ENCODE measurements at places on chromosomes 12 and 14.
A peak's percentile ranks its signal among the peaks of the same experiment; 100 is the strongest.

- no peak overlapping the region for H3K27ac ChIP-seq
- H3K4me1 ChIP-seq: no peaks in the 10 kb centered on the region
- no peak overlapping the region for H3K4me3 ChIP-seq
- no peak for DNase-seq
- no peaks in the 10 kb centered on the region for H3K27me3 ChIP-seq
Measured at GRCh38 chr12:45666396-45666795, 63.1 kb upstream of the ARID2 start.

DNA sequence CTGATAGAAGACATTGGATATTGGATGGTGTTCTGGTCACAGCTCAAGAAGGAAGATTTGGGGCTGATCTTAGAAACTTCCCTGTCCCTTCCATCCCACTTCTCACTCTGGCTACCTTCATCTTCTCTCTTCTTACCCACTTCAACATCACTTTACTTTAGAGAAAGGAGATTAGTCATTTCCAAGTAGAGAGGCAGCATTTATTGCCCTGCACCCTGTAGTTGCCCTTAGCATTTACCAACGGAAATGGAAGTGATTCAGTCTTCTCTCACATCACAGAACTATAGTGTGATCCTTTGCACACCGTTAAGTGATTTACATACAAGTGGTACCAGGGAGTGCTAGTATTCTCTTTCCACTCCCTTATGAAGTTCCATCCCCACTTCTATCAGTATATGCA, 52.4 kb downstream of the PHLDA1 start:
- DNase-seq: no peak
- H3K36me3 ChIP-seq: no peaks in the 10 kb centered on the region
- peaks cover 23% of the 10 kb centered on the region for H3K4me1 ChIP-seq
- H3K27ac ChIP-seq: peak overlapping the region; percentile 88

- H3K4me3 ChIP-seq: no peak overlapping the region
- DNase-seq: no peak
- peaks cover 7% of the 10 kb centered on the region for H3K4me1 ChIP-seq
- H3K27ac ChIP-seq: no peak overlapping the region
- H3K36me3 ChIP-seq: no peaks in the 10 kb centered on the region
- no peaks in the 10 kb centered on the region for H3K27me3 ChIP-seq
Measured at GRCh38 chr14:53368711-53369201, 215.6 kb upstream of the DDHD1 start.

DNA sequence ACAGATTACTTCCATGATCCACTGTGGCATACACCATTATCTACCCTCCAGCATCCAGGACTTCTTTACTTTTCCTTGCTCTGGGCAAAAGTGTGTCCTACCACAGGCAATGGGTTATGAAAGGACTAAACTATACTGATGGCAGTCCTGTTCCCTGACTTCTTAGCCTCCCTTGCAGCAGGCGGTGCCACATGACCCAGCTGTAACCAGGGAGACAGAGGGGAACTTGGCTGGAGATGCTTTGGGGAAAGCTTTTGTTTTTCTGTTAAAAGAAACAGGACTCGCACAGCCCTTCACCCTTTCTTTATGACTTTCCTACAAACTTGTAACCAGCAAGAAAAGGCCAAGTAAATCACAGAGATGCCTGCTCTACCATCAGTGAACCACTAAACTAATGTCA, 394.4 kb downstream of the PCNX1 start:
- H3K36me3 ChIP-seq: no peaks in the 10 kb centered on the region
- no peak overlapping the region for H3K27ac ChIP-seq

DNA sequence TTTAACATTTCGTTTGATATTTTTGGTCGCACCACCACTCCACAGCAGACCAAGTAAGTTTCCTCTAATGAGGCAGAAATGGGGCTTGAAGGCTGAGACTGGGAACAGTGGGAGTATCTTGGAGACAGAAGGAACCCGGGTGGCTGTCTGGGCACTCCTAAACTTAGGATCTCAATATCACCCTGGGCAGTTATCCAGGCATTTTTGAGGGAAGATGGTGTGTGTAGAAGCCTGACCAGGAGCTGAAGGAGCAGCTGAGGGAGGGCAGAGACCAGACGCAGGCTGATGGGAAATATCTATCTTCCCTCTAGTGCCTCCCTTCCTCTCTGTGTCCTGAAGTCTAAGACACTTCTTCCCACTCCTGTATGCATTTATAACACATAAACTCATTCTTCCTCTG, 10.7 kb downstream of the MARS1 start:
- no peaks in the 10 kb centered on the region for H3K27me3 ChIP-seq
- no peak overlapping the region for H3K4me3 ChIP-seq
- no peaks in the 10 kb centered on the region for H3K4me1 ChIP-seq

DNA sequence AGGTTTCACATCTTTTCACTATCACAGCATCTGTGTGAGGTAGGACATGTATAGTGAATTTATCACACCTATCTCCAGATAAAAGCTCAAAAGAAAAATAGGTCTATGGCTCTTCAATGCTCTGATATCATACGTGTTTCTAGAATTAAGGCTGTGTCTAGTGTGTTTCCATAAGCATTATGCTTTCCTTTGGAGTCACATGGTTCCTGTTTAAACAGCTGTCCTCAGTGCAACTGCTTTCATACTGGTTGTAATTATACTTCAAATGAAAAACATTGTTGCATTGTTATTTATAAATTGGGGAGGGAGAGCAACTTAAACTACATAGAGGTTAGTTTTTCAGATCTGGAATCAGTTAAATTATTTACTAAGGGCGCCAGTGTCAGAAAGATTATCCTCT, 151.6 kb downstream of the SYT1 start:
- H3K27ac ChIP-seq: no peak overlapping the region
- H3K27me3 ChIP-seq: no peaks in the 10 kb centered on the region
- H3K4me3 ChIP-seq: no peak overlapping the region
- no peaks in the 10 kb centered on the region for H3K36me3 ChIP-seq
- DNase-seq: no peak

- no peak overlapping the region for H3K4me3 ChIP-seq
- no peaks in the 10 kb centered on the region for H3K4me1 ChIP-seq
- no peaks in the 10 kb centered on the region for H3K27me3 ChIP-seq
- H3K36me3 ChIP-seq: no peaks in the 10 kb centered on the region
Measured at GRCh38 chr12:12011880-12012260, 58.9 kb upstream of the BCL2L14 start.

DNA sequence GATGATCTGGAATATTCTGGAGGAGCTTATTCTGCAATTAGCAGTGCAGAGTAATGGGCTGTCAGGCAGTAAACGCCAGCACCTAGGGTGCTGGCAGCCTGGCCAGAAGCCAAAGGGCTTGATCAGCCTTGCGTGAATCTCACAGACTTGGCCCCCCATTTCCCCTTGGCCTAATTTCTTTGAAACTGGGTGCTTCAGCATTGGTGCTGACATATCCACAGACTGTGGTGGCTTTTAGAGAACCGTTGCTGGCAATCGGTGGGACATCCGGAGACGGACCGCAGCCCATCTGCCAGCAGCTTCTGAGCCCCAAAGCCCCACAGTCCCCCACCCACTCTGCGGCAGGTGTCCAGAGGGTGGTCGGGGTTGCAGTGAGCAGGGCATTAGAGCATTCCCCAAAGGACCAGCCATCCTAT, 157.1 kb downstream of the CALM1 start:
- H3K4me1 ChIP-seq: peaks cover 10% of the 10 kb centered on the region
- H3K27me3 ChIP-seq: no peaks in the 10 kb centered on the region
- peak overlapping the region; percentile 18 for H3K4me3 ChIP-seq
- H3K27ac ChIP-seq: peak overlapping the region; percentile 43
- H3K36me3 ChIP-seq: no peaks in the 10 kb centered on the region

DNA sequence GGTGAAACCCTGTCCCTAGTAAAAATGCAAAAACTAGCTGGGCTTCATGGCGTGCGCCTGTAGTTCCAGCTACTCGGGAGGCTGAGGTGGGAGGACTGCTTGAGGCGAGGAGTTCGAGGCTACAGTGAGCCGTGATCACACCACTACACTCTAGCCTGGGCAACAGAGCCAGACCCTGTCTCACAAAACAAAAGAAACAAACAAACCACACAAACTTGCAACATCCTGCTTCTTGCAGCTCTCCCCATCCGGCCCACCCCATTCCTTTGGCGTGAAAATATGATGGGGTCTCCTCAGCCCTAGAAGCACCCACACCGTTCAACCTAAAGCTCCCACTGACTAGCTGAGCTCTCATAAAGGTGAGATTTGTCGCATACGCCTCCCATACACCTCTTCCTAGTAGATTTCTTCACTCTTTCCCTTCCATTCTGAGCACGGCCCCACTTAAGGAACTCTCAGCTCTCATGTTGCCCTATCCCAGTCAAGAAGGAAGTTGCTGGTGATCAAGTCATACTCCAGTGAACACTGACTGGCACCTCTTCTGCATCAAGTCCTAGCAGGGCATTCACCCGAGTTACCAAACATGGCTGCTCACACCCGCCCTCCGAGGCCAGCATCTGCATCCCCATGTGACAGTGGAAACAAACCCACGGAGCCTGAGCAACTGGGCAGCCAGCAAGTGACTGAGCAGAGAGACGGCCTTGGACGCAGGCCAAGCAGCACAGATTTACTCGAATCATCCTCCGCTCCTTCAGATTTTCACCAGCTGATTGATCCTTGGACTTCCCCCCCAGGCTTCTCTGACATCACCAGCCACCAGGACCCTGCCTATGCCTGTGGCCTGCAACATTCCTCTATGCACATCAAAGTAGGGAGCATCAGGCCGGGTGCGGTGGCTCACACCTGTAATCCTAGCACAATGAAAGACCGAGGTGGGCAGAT, 18.9 kb upstream of the CD27 start:
- no peaks in the 10 kb centered on the region for H3K36me3 ChIP-seq
- no peak overlapping the region for H3K4me3 ChIP-seq
- peaks cover 28% of the 10 kb centered on the region for H3K4me1 ChIP-seq
- no peak for DNase-seq
